Skin of body (tissue), 3 donors: ENCODE measurements at places on chromosomes 3 and 15. TPM values are rescaled to one million over a fixed set of nuclear protein-coding genes. Genes with fewer than 3 reads are reported as not detected.

The IMPG2 gene
- total RNA-seq, result 0.59 TPM

- DNase-seq, result peak; percentile 89
These were observed 21.1 kb upstream of the PLXND1 start for GRCh38 chr3:129627350-129628168.

- no peak for DNase-seq
These were observed 259.1 kb downstream of the KCNMB2 start for GRCh38 chr3:178795349-178795748.

DNA sequence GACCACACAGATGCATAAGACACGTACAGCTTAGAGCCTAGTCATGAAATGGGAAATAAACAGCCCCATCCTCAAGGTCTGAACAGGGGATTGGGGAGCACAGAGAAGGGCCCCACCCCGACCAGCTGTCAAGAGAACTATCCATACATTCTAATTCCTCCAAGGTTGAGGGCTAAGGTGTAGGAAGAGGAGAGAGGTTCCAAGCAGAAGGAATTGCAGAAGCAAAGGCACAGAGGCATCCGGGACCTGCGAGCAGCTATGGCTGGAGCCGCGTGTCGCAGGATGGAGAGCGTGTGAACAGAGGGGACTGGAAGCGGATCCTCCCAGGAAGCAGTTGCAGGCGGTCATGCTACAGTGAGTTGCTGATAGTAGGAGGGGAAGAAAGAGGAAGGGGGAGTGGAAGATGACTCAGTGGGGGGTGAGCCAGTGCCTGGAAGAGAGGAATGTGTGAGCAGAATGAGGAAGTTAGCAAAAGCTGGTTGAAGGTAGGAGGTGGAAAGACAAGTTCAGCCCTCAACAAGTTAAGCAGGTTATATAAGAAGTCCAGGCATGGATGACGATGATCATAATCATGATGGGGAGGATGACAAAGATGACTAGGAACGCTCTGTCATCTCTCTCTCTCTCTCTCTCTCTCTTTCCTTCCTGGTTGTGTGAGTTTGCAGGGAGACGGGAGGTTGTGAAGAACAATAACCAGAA, 89.7 kb downstream of the LIPC start:
- DNase-seq, result peak; percentile 41

DNA sequence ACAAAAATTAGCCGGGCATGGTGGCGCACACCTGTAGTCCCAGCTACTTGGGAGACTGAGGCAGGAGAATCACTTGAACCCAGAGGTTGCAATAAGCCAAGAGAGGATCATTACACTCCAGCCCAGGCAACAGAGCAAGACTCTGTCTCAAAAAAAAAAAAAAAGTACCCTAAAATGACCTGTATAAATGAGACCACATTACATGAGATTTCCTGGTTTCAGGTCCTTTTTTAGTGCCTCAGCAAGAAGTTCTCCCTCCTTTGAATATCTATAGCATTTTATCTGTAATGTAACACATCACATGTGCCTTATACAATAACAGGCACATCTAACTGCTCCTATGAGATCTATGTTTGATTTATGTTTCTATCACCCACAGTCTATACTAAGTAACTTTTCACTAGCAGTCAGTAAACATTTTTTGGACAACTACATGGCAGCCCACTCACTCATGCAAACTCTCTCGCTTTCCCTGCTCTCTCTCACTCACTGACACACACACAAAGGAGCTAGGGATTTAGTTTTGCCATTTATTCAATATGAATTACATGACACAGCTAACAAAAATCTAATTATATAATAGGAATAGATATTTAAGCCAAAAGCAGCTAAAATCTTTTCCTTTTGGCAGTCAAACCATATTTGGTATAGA, 34.1 kb downstream of the ADAM10 start:
- DNase-seq, result no peak

GRCh38 chr15:62047282-62047827, 12.9 kb downstream of the VPS13C start:
- no peak for DNase-seq

GRCh38 chr3:180626844-180627243, 24.9 kb downstream of the TTC14 start:
- DNase-seq, result no peak

GRCh38 chr15:38689522-38689921, 124.9 kb upstream of the RASGRP1 start:
- DNase-seq, result no peak

The CHRNA3 gene
- 0.39 TPM for total RNA-seq

GRCh38 chr3:136186344-136186743, 9.8 kb downstream of the MSL2 start:
- DNase-seq, result no peak

The EPHB3 gene
- 44.4 TPM for total RNA-seq

DNA sequence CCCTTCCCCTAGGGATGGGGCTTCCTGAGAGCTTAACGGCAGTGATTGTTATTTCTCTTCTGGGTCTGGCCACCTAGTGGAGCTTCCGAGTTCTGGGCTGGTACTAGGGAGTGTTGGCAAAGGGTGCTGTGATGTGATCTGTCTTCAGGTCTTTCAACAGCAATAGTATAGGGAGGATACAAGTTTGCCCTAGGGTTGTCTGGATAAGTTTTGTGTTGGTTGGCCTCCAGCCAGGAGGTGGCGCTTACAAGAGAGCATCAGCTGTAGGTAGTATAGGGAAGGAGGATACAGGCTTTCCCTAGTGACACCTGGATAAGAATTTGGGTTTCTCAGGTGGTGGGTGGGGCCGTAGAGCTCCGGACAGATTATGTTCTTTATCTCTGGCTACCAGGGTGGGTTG, 19.2 kb upstream of the CPOX start:
- DNase-seq, result no peak

DNA sequence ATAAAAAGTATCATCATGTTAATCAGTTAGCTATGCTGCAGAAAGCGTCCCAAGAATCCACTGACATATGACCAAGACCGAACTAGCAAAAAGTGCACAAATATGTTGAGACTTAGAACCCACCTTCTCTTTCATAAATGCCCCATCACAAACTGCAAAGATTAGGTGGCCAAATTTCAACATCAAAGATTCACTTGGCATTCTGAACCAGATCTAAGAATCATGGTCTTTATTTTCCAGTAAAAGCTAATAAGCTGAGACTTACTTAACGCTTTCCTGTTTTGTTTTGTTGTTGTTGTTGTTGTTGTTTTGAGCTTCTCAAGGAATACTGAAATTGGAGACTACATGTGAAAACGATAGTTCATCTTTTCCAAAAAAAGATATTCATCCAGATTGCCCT, 62.4 kb downstream of the ZBTB20 start:
- DNase-seq, result no peak

- DNase-seq, result no peak
These were observed 376.6 kb downstream of the RSL24D1 start for GRCh38 chr15:54820098-54820497.

DNA sequence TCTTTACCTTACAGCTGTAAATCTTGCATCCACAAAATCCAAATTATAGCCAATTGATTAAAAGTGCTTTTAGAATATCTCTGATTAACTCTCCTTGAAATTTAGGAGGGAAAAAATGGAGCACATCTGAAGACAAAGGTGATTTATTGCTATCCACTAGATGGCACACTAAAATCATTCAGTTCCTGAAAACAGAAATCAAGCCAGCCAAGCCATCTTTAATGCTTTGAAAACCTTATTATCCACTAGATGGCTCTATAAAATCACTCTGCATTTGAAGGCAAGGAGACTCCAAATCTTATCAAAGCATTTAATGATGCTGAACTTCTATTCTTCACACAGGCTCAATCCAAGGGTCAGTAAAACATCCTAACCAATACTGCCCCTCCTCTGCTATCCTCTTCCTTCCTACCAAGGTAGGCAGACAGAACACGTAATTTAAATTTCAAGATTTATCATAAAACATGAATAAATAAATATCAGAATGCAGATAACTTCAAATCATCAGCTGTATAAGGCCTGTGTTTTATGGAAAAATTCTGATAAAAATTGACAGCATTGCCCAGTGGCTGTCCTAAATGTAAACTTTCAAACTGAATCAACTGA, 48.4 kb downstream of the GOLIM4 start:
- DNase-seq, result peak; percentile 91

DNA sequence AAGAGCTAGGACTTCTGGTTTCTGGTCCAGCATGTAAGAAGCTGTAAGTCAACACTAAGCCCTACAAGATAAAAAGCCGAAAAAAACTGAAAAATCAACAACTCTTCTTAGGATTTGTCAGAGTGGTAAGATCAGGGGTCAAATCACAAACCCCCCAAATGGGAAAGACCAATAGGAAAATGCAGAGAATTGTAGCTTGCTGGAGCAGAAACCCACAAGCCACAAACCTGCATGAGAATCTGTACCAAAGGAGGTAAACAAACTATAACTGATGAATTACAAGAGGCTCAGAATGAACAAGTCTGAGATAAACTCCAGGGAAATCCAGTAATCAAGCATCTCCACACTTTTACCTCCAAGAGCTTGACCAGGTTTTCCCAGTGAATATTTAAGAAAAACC, 36.0 kb downstream of the RFX7 start:
- DNase-seq, result no peak

The CD86 gene
- 6.8 TPM for total RNA-seq

GRCh38 chr3:124845406-124845805, 41.8 kb downstream of the ITGB5 start:
- DNase-seq, result peak; percentile 42

GRCh38 chr3:169754711-169755110, 10.1 kb downstream of the TERC start:
- no peak for DNase-seq

The GPR176 gene
- 10.3 TPM for total RNA-seq
